ENCODE measurements at places on chromosomes 5 and 9. TPM values are rescaled to one million over a fixed set of nuclear protein-coding genes. Genes with fewer than 3 reads are reported as not detected.

The GRIA1 gene
- total RNA-seq, result not detected

The DPP7 gene
- total RNA-seq, result 278 TPM

The CDC25C gene
- not detected for total RNA-seq

The OR13C5 gene
- not detected for total RNA-seq
